Placental epithelial cell (primary cell): ENCODE measurements at places on chromosomes 16 and 17. TPM values are rescaled to one million over a fixed set of nuclear protein-coding genes. Genes with fewer than 3 reads are reported as not detected.

WNK4 gene
- total RNA-seq: 0.33 and 0.39 TPM in 2 replicates

MLYCD gene
- total RNA-seq: 3.1 and 3.9 TPM in 2 replicates

GRIN2A gene
- total RNA-seq: not detected in 2 replicates

TRPV3 gene
- 15.7 and 18.5 TPM in 2 replicates for total RNA-seq

CDH5 gene
- not detected in 2 replicates for total RNA-seq

DNAAF8 gene
- total RNA-seq: 0.39 and 0.54 TPM in 2 replicates

NPIPA7 gene
- 1.4 TPM in 1 of 2 replicates, not detected in the other for total RNA-seq

DHX58 gene
- total RNA-seq: 2.4 and 5.5 TPM in 2 replicates

KRTAP9-8 gene
- total RNA-seq: not detected in 2 replicates

MYCBPAP gene
- total RNA-seq: 0.11 and 2.0 TPM in 2 replicates

PDILT gene
- not detected in 2 replicates for total RNA-seq

PPP1R1B gene
- total RNA-seq: 0.11 and 3.5 TPM in 2 replicates

MRC2 gene
- total RNA-seq: 9.0 and 18.8 TPM in 2 replicates
